Activated T-helper 1 cell treated with anti-CD3 and anti-CD28 coated beads, Interleukin-12 subunit alpha, Interleukin-12 subunit beta, Interleukin-2, Interleukin-4 antibody, amounts not matched to agents 30 ng/mL and 10 ng/mL and 1 ng/mL, durations not matched to agents 14 hours and 24 hours and 36 hours (primary cell): ENCODE measurements at places on chromosomes 3 and 15. TPM values are rescaled to one million over a fixed set of nuclear protein-coding genes. Genes with fewer than 3 reads are reported as not detected.

DNA sequence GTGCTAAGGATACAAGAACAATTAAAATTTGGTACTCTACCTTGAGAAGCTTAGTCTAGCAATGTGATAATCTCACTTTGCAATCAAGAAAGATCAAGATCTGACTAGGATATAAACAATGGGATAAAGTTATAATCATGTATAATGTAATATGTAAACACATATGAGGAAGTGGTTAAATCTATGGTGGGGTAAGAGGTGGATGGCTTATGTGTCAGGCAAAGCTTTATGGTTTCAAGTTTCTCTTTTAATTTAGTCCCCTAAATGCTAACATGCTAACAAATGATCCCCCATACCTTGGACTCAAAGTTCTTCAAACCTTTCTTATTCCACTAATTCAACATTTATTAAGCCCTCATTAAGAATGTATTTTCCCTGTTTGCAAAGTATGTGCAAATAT is 2.5 kb downstream of the RSL24D1 start:
- H3K27me3 ChIP-seq = no peaks in the 10 kb centered on the region
- peaks cover 37% of the 10 kb centered on the region for H3K36me3 ChIP-seq

DNA sequence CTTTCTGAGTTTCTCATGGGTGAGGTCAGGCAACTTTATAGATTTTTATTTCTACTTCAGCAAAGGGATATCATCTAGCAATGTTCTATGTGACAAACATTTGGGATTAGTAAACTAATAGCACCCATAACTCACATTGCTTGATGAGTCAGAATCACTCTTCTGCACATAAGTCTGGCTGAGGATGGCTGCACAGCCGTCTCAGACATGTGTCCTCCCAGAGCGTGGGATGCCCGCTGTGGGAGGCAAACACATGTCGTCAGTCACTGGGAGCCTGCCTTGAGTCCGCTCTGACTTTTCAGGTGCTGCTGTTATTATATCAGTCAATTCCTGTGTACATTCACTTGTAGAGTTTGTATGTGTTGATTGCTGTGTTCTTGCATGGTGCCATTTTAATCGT is 230.7 kb upstream of the TRIM42 start:
- peaks cover 4% of the 10 kb centered on the region for H3K27me3 ChIP-seq
- no peak for DNase-seq
- no peaks in the 10 kb centered on the region for H3K4me1 ChIP-seq
- no peak overlapping the region for H3K4me3 ChIP-seq
- no peaks in the 10 kb centered on the region for H3K36me3 ChIP-seq

Gene LAMB2
- total RNA-seq = not detected in 2 replicates

Gene MAP1A
- 2.2 and 2.3 TPM in 2 replicates for total RNA-seq

- H3K4me1 ChIP-seq = peaks cover 18% of the 10 kb centered on the region
- H3K36me3 ChIP-seq = no peaks in the 10 kb centered on the region
- H3K27ac ChIP-seq = no peak overlapping the region
- H3K4me3 ChIP-seq = no peak overlapping the region
These were observed 10.0 kb downstream of the PLXND1 start for GRCh38 chr3:129596194-129597086.

GRCh38 chr3:152834191-152834775 is 648 bp upstream of the P2RY1 start:
- no peaks in the 10 kb centered on the region for H3K36me3 ChIP-seq
- H3K4me1 ChIP-seq = peaks cover 15% of the 10 kb centered on the region
- peaks cover 47% of the 10 kb centered on the region for H3K27me3 ChIP-seq
- peak overlapping the region; percentile 84 for H3K4me3 ChIP-seq
- H3K27ac ChIP-seq = peak overlapping the region; percentile 40

DNA sequence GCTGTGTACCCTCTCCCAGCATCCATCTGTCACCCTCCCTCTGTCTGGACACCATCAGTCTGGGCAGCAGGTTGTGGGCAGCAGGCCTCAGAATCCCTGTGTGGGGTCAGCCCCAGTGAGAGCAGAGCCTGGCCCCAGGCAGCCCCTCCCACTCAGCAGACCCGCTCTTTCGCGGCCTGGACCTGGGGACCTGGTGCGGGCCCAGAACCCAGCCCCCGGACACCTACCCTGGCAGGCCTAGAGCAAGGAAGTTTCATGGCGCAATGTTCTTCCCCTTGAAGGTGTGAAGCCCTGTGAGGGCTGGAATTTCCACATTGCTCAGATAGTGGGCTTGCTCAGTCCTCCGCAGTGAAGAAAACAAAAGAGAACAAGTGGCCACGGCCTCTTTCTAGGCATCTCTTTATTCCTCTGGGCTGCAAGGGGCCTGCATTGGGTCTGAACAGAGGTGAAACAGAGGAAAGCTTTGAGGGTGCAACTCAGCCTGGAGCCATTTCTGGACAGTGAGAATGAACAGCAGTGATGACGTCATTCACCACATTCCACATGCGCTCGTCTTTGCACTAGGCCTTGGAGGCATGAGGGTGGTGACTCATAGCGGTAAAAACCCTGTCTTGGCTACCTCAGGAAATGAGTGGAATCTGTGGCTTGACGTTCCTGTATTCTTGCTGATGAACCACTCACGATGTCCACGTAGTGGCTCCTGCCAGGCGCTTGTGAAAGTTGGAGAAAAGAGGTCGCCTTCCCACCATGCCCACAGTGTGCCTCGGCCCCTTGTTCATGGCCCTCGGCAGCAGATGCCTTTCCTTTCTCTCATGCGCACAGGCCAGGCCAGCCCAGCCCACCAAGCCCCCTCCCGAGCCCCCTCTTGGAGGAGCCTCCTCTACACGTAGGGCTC is 66.1 kb downstream of the SLC30A4 start:
- H3K27me3 ChIP-seq = no peaks in the 10 kb centered on the region
- peaks cover 49% of the 10 kb centered on the region for H3K4me1 ChIP-seq
- peak overlapping the region; percentile 91 for H3K27ac ChIP-seq
- DNase-seq = peak; percentile 73
- H3K36me3 ChIP-seq = peaks cover 3% of the 10 kb centered on the region

GRCh38 chr3:142796823-142797222 is 73.0 kb downstream of the TRPC1 start:
- no peaks in the 10 kb centered on the region for H3K36me3 ChIP-seq
- H3K27ac ChIP-seq = no peak overlapping the region
- peaks cover 2% of the 10 kb centered on the region for H3K27me3 ChIP-seq
- DNase-seq = no peak
- no peak overlapping the region for H3K4me3 ChIP-seq

DNA sequence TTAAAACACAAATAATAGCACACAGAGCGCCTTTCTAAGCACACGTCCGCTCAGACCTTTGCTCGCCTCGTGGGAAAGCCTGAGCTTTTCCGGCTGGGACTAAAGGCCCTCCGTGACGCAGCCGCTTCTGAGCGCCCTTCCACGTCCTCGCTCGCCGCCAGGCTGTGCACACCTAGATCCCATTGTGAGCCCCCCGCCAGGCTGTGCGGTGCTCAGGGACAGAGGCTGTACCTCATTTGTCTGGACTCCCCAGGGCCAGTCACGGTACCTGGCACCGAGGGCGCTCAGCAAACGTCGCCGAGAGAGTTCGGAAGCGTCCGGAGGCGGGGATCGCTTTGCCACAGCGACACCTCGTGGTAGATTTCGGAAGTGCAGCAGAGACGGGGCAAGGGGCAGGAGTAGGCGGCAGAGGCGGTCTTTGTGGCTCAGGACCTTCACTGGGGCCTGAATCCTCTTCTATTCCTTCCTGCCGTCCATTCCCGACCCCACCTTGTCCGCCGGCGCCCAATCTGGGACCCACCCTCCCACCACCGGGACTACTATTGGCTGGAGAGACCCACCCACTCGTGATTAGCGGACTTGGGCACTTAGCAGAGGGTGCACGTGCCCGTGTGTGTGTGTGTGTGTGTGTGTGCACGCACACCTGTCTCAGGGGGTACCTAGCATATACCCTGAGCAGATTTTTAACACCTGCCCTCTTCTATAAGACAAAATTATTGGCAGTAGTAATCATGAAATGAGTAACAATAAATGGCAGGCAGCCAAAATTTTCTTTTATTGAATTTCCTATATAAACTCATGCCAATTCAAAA is 65.6 kb downstream of the RHCG start:
- H3K27ac ChIP-seq = peak overlapping the region; percentile 2
- peaks cover 7% of the 10 kb centered on the region for H3K4me1 ChIP-seq
- H3K36me3 ChIP-seq = no peaks in the 10 kb centered on the region
- peaks cover 18% of the 10 kb centered on the region for H3K27me3 ChIP-seq

GRCh38 chr15:86765281-86765680 is 685.6 kb downstream of the AGBL1 start:
- no peaks in the 10 kb centered on the region for H3K4me1 ChIP-seq
- no peak for DNase-seq
- no peak overlapping the region for H3K4me3 ChIP-seq
- no peak overlapping the region for H3K27ac ChIP-seq
- H3K27me3 ChIP-seq = no peaks in the 10 kb centered on the region
- no peaks in the 10 kb centered on the region for H3K36me3 ChIP-seq

Gene PLA1A
- total RNA-seq = 0.22 and 0.29 TPM in 2 replicates

DNA sequence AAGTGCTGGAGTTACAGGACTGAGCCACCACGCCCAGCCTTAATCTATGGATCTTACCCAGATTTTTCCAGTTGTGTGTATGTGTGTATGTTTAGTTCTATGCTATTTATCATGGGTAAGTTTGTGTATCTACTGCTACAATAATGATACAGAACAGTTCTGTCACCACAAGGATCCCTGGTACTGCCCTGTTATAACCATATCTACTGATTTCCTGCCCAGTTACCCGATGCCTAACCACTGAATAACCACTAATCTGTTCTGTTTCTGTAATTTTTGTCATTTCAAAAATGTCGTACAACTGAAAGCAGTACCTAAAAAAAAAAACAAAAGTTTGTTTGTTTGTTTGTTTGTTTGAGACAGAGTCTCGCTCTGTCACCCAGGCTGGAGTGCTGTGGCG is 123.7 kb upstream of the RAP2B start:
- peaks cover 4% of the 10 kb centered on the region for H3K27me3 ChIP-seq
- no peak overlapping the region for H3K4me3 ChIP-seq
- no peaks in the 10 kb centered on the region for H3K36me3 ChIP-seq
- peaks cover 6% of the 10 kb centered on the region for H3K4me1 ChIP-seq

DNA sequence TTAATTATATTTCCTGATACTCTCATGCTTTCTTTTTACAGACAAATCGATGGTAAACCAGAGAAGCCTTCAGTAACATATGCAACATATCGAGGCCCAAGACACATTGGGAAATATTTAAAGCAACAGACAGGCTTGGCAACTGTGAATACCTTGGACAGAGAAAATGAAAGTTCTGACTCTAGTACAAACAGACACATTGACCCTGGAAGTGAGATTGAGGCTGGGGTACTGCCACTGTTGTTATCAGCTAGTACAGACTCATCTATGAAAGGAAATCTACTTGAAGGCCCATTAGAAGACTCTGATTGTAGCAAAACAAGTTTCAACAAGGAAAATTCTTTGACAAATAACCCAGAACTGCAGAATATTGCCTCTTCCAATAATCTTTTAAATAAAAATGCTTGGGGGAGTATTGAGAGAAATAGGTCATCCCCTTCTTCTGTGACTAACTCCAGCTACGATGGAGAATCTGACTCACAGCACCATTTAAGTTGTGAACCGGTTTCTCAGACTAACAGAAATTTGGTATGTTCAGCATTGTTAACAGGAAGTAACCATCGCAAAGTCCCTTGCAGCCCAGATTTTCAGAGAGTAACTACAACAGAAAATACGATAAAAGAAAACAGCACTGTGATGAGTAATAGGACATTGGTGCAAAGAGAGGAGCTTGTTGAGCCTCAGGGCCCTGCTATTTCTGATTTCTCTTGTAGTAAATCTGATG is 50.2 kb downstream of the CRYBG3 start:
- peaks cover 27% of the 10 kb centered on the region for H3K4me1 ChIP-seq
- peaks cover 13% of the 10 kb centered on the region for H3K36me3 ChIP-seq
- peak; percentile 32 for DNase-seq
- H3K27me3 ChIP-seq = peaks cover 2% of the 10 kb centered on the region

GRCh38 chr15:88725305-88726210 is 77.7 kb upstream of the ACAN start:
- no peak overlapping the region for H3K4me3 ChIP-seq
- no peak for DNase-seq
- no peaks in the 10 kb centered on the region for H3K36me3 ChIP-seq
- H3K4me1 ChIP-seq = no peaks in the 10 kb centered on the region
- H3K27ac ChIP-seq = no peak overlapping the region

DNA sequence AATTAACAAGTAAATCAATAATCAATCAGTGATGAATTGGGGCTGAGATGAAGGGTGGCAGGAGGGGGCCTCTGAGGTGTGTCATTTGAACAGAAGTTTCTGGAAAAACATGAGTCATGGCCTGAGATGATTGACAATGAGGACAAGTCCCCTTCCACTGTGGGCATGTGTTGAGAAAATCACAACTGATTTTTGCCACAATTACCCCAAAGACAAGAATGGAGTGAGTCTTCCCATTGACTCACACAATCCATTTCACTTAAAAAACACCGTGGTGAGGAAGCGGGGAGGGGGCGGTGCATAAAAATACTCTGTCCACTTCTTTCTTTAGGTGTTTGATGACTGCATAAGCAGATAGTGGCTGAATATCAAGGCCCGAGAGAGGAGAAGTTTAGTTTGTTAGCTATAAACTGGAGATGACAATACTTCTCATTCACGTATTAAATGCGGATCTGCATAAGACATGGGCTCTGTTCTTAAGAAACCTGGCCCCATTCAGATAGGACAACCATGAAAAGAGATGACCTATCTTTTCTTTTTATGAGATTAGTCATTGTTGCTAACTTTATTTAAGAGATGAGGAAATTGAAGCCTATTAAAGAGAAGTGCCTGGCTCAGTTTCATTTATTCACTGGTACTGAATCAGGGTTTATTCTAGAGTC is 34.7 kb downstream of the SHC4 start:
- DNase-seq = no peak
- H3K27me3 ChIP-seq = peaks cover 2% of the 10 kb centered on the region
- H3K4me3 ChIP-seq = peak overlapping the region; percentile 41
- peak overlapping the region; percentile 78 for H3K27ac ChIP-seq
- peaks cover 36% of the 10 kb centered on the region for H3K36me3 ChIP-seq
